ENCODE measurements at places on chromosomes 3 and 15.

DNA sequence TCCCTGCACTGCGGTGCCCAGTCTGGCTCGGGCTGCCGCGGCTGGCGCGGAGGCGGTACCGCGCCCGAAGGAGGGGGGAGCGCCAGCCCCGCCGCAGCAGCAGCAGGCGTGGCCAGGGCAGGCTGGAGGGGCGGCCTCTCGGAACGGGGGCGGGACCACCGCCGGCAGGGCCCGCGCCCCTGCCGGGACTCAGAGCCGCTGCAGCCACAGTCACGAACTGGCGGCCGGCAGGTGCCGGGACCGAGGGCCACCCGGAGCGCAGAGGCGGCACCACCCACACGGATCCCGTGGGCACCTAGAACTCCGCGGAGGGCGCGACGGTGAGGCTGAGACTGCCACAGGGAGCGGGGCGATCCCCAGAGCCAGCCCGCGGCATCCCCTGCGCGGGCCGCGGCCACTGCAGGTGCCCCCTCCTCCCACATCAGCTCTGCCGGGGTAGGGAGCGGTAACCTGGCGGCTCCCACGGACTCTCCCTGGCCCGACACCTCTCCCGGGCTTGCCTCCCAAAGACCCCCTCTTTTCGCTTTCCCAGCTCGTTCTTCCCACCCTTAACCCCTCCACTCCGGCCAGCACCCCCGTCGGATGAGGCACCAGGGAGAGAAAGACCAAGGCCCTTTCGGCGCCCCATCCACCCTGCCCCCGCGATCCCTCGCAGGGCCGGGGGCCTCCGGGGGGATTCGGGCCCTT lies at the start of gene VWA5B2:
Gene VWA5B2 (plus strand): TSS at position 192 of the 687 bp plus-strand sequence. CDS start 944 bp downstream, outside the sequence.
- DNase-seq, result peak; percentile 54

DNA sequence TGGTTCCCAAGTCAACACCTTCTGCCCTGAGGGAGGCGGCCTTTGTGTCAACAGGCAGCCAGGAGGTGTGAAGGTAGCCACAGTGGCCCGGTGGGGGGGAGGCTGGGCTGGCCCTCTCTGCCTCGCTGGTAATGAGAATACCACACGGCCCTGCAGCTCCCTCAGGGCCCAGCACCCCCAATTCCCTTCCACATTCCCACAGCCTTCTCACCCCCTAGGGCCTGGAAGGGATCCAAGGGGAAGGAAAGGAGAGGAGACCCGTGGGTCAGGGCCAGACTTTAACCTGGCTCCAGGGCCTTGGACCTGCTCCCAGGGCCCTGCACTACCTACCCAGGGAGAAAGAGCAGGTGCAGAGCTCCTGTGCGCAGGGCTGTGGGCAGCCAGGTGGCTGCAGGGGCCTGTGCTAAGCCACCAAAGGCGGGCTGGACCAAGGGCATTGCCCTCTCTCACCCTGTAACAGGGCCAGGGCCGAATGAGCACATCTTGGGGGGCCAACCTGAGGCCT lies 8.7 kb upstream of the MESP2 start:
- DNase-seq, result no peak

- DNase-seq, result no peak
Measured at GRCh38 chr15:46622851-46623250, 988.0 kb downstream of the SQOR start.

DNA sequence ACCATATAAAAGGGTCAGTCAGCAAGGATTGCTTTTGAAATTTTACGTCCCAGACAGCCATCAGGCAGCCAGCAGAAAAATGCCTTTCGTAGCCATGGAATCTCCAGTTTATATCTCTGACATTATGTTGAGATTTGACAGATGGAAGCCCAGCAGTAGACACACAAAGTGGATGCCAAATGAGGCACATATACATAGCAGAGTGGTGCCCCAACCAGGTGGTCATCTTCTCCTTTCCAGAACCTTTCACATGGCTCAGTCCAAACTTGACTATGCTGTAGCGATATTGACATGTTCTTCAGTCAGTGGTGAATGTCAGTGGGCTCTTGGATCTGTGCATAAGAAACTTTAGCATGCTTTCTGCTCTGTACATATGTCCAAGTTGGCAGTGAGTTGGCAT lies 123.3 kb upstream of the GBE1 start:
- DNase-seq, result no peak

GRCh38 chr15:91122296-91122695 lies 22.2 kb downstream of the SV2B start:
- no peak for DNase-seq

- no peak for DNase-seq
Measured at GRCh38 chr3:14490255-14490654, 49.9 kb downstream of the GRIP2 start.

DNA sequence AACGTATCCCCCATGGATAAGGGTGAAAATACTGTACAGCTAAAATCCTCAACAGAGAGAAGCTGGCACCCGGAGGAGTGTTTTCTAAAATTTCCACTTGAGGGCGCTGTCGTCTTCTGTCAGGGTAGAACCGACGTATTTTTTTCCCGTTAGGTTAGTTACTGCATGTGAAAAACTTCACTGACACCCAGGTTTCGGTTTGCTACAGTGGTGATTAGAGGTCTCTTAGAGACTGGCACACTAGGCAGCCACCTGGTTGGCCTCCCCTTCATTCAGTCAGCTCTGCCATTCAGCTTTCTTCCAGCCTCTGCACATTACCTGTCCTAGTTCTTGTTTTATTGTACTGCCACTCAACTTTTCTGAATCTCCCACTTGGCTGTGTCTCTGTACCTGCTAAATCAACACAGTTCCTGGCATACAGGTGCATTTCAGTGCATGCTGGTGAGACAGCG lies 18.4 kb downstream of the CCK start:
- DNase-seq, result peak; percentile 63

Data from stimulated activated naive CD4-positive, alpha-beta T cell (primary cell).